ENCODE measurements at places on chromosomes 2 and 18.

- DNase-seq: peak; percentile 28
Measured at GRCh38 chr2:10080536-10081304, 509 bp upstream of the CYS1 start.

GRCh38 chr2:127044977-127045661, 61.8 kb downstream of the BIN1 start:
- no peak for DNase-seq

DNA sequence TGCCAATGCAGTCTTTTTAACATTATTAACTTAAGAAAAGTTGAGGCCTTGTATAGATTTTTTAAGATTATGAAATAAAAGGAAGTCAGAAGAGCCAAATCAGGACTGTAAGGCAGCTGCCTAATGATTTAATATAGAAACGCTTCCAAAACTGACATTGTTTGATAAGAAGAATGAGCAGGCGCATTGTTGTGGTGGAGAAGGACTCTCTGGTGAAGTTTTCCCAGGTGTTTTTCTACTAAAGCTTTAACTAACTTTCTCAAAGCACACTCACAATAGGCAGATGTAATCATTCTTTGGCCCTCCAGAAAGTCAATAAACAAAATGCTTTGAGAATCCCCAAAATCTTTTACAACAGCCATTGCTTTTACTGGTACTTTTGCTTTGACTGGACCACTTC, 288.6 kb upstream of the FIGN start:
- no peak for DNase-seq

- DNase-seq: no peak
Measured at GRCh38 chr2:152587187-152587947, 129.9 kb downstream of the PRPF40A start.

DNA sequence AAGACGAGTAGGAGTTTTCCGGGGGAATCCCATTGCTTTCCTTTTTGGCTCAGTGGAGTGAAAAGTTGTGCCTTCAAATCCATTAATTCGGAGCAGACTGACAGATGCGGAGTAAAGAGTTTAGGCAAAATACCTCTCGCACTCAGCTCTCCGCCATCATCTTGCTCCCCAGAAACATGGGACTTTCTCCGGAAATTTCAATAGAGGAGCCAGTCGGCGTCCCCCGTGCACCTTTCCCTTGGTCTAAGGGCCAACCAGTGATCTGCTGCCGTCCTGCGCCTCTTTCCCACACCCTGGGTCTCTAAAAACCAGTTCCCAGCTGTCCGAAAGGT, 318 bp downstream of the TYW5 start:
- DNase-seq: peak; percentile 67

DNA sequence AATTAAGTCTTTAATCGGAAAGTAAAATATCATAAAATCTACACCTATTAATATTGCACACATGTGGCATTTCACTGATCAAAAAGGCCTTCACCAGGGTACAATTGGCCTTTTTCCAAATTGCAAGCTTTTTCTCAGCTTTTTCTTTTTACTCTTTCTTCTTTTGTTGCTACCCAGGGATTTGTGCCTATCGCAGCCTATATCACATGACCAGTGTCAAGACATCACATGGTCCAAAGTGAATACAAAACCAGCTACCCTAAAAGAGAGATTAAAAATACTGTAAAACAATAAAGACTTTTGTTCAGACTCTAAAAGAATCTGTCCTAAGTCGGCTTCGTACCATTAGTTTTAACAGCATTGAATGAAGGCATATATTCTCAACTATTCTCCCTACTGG, 15.0 kb upstream of the OTX1 start:
- DNase-seq: no peak

DNA sequence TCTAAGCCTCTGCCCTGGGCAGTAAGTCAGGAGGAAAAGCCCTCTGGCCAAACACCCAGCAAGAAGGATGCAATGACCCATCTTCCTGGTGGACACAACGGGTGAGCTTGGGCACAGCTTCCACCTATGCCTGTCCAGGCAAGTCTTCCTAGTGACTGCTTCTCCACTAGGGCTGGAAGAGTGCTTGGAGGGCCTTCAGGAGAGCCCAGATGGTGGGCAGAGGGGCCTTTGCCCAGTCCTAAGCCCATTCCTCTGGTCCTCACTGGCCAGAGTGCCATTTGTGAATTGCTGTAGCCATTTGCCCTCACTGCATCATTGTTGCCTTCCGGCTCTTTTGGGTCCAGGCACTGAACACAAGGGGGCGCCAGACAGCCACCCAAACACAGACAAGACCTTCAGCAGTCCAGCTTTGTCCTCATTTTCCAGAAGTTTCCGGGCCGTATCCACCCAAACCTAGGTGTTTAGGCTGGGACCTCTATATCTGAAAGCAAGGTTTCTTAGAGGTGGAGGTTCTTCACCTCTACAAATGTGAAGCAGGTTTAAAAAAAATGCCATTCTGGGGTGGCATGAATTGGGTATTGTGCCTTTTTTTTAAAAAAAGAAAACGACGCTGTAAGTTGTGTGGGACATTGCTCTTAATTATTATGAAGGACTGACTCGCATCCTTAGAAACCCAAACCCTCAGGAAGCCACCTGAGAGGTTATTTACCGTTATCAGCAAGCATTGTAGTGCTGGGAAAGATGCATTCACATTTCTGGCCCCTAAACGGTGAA, 29.5 kb downstream of the PAX8 start:
- DNase-seq: peak; percentile 75

- no peak for DNase-seq
Measured at GRCh38 chr18:46141199-46141598, 37.0 kb downstream of the HAUS1 start.

DNA sequence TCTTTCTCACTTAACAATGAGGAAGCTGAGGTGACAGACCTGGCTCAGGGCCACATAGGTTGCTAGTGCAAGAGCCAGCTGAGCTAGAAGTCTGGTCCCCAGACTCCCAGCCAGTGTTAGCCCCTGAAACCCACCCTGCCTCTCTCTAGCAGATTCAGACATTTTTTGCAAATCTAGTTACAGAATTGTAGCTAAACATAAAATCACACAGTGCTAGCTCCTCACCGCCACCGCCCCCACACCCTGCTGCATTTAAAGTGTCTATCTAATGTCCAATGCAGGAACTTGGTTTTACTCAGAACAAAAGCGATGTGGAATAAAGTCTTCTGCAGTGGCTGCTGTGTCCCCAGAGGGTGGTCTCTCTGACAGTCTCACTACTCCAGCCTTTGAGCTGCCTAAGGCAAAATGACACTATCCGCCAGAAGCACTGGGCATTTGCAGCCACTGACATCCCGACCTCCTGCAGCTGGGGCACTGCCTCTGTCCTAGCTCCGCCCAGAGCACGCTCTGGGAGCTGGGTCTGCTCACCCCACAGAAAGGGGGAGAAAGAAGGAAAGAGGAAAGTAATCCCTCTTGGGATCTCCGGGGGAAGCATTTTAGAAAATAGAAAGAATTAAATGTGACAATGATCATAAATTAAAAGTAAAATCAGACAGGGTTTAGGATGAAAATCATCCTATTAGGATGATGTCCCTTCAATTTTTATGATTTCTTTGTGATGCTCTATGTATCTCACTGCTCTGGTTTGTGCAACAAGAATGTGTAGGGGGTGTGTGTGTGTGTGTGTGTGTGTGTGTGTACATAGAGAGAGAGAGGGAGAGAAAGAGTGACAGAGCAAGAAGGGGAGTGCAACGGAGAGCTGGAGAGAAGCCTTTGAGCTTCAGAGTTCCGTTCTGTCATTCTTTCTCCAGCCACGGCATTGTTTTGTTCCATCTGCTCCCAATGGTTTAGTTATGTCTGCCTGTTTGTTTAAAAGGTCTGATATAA, 50.5 kb upstream of the ST8SIA3 start:
- no peak for DNase-seq

- DNase-seq: peak; percentile 64
Measured at GRCh38 chr2:136210455-136210805, 92.5 kb upstream of the CXCR4 start.

- DNase-seq: no peak
Measured at GRCh38 chr2:39632876-39633275, 32.8 kb upstream of the TMEM178A start.

GRCh38 chr18:40531051-40531450, 1424.0 kb upstream of the PIK3C3 start:
- DNase-seq: no peak

Measured in common myeloid progenitor, CD34-positive (primary cell).